ENCODE measurements at places on chromosomes 5 and 9.

DNA sequence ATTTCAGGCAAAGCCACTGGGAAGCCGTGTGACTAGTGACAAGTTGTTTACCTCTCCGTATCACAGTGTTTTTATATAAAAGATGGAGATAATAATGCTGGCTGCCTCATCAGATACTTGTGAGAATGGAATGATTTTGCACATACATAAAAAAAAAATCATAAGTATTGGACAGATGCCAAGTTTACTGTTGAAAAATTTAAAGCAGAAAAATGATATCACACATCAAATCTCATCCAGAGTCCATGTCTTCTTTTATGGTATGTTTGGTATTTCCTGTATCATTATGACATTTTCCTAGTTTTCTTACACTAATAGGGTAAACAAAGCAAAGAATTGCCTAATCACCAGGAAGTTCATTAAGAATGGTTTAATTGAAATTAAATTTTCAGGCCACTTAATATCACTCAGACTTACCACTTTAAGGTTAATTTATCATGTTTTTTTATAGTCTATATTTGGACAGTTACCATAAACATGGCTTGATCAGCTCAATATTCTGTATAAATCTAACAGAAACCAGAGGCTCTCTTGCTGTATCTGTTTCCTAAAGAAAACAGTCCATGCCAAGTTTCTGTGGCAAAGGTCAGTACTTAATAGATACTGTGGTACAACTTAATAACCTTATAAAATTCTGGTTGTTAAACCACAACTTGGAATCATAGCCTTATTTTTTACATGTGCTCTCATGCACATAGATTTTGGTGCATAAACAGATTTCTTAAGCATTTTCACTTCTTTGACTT, 656.5 kb upstream of the RIOK2 start:
- DNase-seq, result no peak

DNA sequence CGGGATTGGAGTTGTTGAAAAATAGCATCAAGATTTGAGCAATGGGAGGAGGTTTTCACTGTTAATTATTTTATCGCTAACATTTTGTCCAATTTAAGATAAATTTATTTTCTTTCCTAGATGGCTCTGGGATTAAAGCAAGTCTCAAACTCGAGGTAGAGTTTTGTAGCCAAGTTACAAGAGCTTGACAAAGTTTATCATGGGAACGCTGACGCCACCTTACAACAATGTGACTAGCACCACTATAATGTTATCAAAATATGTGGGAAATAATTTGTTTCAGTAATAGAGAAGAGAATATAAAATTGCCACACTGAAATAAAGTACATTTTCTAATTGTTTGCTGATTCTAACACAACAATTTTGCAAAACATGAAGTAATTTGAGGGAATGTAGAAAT, 19.8 kb upstream of the TARS1 start:
- no peak for DNase-seq

GRCh38 chr5:643811-644271, 31.7 kb downstream of the CEP72 start:
- DNase-seq, result no peak

- no peak for DNase-seq
Observed at GRCh38 chr9:105194234-105194633, 50.2 kb upstream of the SLC44A1 start.

GRCh38 chr5:95390812-95391492, at the start of gene FAM81B:
Gene FAM81B (plus strand): TSS chr5:95391366. CDS start chr5:95391390, 24 bp downstream.
- DNase-seq, result no peak

- DNase-seq, result no peak
Observed at GRCh38 chr9:34490360-34490759, 31.8 kb downstream of the DNAI1 start.

- no peak for DNase-seq
Observed at GRCh38 chr9:76616780-76617179, 147.5 kb upstream of the PCA3 start.

- DNase-seq, result peak; percentile 23
Observed at GRCh38 chr5:1268666-1269065, 26.2 kb downstream of the TERT start.

DNA sequence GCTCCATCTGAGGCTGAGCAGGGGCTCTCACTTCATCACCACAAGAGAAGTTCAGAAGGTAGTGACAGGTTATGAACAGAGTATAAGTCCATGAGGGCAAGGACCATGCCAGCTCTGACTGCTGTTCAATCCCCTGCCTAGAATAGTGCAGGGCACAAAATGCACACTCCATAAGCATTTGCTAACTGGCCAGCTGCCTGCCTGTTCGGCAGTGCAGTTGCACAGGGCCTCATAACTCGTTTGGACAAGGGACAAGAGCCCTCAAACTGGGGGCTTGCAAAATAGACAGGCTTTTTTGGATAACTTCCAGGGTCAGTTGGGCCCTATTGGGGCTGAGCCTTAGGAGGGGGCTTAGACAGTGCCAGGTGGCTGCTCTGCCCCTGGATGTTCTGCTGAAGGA, 21.1 kb downstream of the SPARC start:
- DNase-seq, result no peak

- no peak for DNase-seq
Observed at GRCh38 chr9:99347568-99347967, 125.5 kb downstream of the SEC61B start.

DNA sequence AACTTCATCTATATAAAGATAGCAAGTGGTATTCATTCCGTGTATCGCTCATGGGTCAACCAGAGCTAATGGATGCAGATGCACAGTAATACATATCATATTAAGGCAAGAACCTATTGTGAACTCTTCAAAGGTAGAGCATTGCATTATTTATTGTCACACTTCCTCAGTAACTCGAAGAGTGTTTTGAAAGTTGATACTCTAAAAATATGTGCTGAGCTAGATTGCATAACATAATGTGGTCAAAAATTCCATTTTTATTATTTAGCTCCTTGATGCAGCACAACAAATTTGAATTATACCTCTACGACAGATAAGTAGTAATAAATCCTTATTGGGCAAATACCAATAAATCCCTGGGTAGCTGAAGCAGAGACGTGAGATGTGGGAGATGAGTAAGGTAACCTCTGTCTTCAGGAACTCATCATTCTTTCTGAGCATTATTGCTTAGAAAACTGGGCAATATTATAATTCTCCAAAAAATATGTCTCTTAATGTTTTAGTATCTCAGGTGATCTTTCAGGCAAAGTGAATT, 70.3 kb downstream of the CDH18 start:
- DNase-seq, result no peak

DNA sequence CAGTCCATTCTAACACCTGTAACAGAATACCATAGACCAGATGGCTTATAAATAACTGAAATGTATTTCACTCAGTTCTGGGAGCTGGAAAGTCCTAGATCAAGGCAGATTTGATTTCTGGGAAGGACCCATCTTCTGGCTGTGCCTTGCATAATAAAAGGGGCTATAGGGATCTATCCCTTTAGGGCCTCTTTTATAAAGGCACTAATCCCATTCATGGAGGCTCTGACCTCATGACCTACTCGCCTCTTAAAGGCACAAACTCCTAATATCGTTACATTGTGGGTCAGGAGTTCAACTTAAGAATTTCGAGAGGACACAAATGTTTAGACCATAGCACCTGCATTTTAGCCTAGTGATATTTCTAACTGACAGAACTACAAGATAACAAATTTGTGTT, 619.0 kb downstream of the CDH18 start:
- no peak for DNase-seq

DNA sequence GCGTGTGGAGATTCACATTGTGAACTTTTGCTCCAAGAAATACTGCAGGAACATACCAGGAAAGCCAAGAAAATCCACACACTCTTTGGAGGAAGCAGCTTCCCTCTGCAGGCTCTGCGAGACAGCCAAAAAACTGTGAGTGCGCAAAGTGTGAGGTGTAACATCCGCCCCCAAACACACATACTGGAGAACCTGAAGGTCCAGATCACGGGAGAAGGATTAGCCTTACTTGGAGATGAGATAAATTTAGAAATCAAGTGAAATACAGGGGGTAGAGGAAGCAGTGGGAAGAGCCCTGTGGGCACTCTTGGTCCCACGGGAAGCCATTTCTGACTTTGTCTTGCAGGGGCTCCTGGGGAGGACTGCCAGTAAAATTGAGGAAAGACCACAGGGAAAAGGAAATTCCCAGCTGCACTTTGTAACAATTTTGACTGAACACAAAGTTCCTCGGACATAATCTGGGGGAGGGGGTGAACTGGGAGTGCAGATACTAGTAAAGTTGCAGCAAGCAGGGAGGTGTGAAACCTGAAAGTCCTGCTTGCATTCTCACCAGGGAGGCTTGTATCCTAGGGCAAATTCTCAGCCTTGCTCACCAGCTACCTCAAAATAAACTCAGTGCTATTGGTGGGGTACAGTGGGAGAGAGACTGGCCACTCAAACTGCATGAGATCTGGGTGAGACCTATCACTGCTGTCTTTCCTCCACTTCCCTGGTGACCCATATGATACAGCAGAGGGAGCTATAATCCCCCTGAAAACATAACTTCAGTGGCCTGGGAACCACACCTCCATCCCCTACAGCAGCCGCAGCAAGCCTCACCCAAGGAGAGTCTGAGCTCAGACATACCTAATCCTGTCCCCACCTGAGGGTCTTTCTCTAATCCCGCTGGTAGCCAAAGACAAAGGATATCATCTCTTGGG, 109.1 kb downstream of the ALDH1A1 start:
- DNase-seq, result no peak

- DNase-seq, result no peak
Observed at GRCh38 chr9:88991066-88992034, at the start of gene S1PR3. Gene S1PR3 (plus strand): TSS chr9:88991468. CDS start chr9:89001201, 9,733 bp downstream.

DNA sequence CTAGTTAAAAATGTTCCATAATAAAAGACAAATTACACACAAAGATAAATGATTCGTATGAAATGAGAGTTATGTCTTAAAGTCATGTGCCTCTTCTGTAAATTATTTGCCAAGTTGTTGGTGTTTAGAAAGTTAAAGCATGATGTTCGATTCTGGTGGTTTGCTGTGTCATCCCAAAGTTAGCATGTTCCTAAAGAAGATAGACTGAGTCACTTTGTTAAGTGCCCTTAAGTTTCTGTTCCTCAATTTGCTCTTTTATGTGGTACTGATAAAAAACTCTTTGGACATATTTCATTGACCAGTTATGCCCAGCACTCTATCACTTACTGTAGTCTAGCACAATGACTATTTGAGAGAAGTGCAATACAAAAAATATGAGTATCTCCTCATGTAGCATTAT, 366.9 kb upstream of the ZNF608 start:
- no peak for DNase-seq

DNA sequence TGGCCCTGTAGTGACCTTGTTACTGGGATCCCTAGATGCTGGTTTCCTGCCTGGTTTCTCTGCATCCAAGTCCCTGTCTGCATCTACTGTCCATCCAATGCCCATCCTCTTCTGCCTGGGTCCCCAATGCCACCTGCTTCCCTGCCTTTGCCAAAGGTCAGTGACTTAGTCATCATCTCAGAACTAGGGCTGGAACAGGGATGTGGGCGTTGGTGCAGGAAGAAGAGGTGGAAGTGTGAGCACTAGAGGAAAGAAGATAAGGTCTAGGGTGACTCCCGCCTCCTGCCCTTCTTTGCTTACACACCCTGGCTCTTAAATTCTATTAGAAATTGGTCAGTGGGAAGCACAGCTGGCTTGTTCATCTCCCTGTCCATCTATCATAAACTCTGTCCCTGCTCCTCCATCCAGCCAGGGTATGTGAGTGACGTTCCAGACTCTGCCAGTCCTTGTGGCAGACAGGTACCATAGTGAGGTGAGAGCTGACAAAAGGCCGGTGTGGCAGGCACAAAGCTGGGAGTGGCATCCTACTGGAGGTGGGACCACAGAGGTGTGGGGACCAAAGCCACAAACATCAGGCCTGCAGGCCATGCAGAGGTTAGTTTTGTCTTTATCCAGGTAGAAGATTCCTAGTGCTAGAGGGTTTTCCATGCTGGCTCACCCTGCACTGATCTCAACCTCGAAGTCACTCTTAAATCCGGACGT, 9.2 kb downstream of the PTPN3 start:
- DNase-seq, result no peak

- DNase-seq, result no peak
Observed at GRCh38 chr5:42745426-42745825, 11.2 kb upstream of the CCDC152 start.

DNA sequence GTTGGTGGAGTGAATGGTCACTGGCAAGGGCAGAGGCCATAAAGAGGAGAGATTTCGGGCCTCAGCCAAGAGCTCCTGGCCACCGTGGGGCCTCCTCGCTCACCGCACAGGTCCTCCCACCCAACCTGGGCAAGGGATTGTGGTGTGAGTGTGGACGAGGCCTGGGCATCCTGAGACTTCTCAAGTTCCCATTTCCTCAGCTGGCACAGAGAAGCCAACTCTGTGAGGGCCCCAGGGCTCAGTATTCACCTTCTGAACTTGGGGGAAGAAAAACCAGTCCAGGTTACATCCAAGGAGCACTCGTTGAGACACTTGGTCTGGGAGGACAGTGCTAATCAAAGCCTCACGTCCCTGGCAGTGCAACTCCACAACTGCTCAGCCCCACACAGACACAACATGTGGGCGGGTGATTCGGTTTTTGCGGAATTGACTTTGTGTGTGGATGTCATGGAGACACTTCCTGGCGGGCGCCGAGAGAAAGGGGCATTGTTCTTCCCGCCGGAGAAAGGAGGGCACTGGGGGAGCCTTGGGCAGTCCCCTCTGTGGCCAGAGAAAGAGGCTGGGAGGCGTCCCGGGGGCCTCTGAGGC, 28.5 kb upstream of the NKD2 start:
- no peak for DNase-seq

GRCh38 chr5:104223885-104224773, 661.5 kb upstream of the NUDT12 start:
- DNase-seq, result no peak

- DNase-seq, result no peak
Observed at GRCh38 chr9:127382541-127382940, 14.4 kb upstream of the SLC2A8 start.

GRCh38 chr5:39577529-39577928, 152.7 kb upstream of the DAB2 start:
- no peak for DNase-seq

- no peak for DNase-seq
Observed at GRCh38 chr9:129437626-129438323, 183.1 kb downstream of the C9orf50 start.

All from CD4-positive, alpha-beta T cell treated with Interleukin-15 for 4 hours (primary cell).